OCI-M1 (cell line): ENCODE measurements at places on chromosomes 2 and 18.

GRCh38 chr2:191617575-191617974, 60.4 kb upstream of the NABP1 start:
- DNase-seq: no peak

- DNase-seq: peak; percentile 67
Observed at GRCh38 chr18:11251229-11251890, 102.0 kb upstream of the PIEZO2 start.

DNA sequence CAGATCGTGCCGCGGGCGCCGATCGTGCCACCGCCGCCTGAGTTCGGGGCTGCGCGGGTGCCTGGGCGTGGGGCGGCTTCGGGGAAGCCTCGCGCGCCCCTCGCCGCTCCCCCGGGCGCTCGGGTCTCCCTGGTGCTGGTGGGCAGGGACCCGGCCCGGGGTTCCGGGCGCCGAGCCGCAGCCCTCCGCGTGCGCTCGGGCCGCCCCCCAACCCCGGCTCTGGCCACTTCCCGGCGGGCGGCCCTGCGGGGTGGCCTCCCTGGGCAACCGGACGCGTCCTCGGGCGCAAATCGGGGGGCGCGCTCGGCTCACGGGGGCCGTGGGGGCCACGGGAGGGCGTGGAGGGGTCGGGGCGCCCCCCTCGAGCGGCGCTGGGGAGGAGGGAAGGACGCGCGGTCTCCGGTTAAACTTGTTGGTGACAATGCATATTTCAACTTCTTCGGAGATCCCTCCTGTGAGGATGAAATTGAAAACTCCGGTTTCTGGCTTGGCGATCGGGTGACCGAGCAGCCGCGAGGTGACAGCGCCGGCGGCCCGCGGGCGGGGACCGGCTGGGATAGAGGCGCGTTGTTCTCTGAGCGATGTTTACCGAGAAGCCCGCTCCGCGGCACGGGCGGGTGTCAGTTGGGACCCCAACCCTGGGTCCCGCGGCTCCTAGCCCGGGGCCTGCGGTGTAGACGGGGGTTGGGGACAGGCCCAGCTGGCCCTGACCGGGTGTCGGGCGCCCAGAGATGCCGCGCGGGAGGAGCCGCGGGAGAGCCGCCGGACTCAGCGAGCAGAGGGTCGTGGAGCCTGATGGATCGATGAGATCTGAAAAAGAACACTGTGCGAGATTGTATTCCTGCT, 676 bp downstream of the SH3BP4 start:
- DNase-seq: no peak

DNA sequence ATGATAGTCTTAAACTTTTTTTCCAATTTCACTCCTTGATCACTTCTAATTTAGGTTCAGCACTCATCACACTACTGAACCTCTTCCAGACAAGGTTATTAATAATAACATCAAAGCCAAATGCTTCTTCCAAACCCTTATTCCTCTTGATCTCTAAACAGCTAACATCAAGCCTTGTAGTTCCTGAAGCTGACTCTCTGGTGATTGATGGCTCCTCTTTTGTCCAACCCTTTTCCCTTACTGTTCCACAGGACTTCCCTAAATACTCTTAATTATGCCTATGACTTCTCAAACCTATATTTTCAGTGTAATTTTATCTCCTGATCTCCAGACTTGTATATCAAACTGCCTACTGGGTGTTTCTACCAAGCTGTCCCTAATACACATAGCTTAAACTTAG, 83.9 kb downstream of the FAM228A start:
- no peak for DNase-seq

- DNase-seq: no peak
Observed at GRCh38 chr18:75199327-75199726, 9.6 kb downstream of the PTGR3 start.

- DNase-seq: no peak
Observed at GRCh38 chr2:18369760-18370159, 190.7 kb downstream of the RDH14 start.

GRCh38 chr2:1168846-1169245, 218.2 kb downstream of the SNTG2 start:
- DNase-seq: no peak

GRCh38 chr18:69689121-69689759, 258.4 kb downstream of the CD226 start:
- no peak for DNase-seq

GRCh38 chr2:118269408-118270051, 181.3 kb downstream of the INSIG2 start:
- peak; percentile 6 for DNase-seq

GRCh38 chr2:120593921-120594686, 141.6 kb upstream of the GLI2 start:
- no peak for DNase-seq

- DNase-seq: no peak
Observed at GRCh38 chr2:74199275-74199701, 873 bp downstream of the MTHFD2 start.

GRCh38 chr2:166419616-166419934, 43.8 kb upstream of the SCN9A start:
- DNase-seq: peak; percentile 78

GRCh38 chr2:17754773-17755425, 961 bp downstream of the GEN1 start:
- DNase-seq: peak; percentile 61

DNA sequence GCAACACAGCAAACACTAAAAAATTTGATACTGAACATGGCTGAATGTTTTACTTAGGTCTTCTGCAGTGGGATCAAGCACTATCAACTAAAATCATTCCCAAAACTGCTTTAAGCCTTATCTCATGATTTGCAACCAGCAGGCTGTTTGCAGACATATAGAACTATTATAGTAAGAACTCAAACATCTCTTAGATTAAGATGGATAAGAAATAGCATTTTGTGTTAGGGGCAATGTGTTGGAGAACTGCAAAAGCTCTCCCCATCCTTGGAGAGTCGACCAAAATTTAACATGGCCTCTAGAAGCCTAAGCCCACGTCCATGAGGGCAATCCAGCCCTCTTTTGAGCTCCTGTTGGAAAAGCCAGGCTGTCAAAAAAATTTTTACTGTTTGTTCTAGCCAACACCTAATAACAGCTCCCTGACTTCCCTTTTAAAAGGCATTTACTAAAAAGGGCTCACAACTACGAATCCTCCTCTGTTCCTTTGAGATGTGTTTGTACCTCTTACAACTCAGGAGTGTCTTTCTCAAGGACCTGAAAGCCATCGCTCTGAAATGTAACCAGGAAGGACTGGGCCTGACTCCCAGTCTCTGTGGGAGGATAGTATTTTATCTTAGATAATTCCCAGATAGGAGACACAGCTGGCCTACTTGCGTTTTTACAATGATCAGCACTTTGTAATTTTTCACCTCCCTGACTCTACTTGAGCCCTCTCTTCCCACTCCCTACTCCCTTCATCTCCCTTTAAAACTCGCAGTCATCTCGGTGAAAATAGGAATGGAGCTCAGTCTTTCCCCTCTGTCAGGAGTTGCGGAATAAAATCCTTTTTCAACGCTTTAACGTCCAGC, 1.4 kb downstream of the KRCC1 start:
- peak; percentile 31 for DNase-seq

DNA sequence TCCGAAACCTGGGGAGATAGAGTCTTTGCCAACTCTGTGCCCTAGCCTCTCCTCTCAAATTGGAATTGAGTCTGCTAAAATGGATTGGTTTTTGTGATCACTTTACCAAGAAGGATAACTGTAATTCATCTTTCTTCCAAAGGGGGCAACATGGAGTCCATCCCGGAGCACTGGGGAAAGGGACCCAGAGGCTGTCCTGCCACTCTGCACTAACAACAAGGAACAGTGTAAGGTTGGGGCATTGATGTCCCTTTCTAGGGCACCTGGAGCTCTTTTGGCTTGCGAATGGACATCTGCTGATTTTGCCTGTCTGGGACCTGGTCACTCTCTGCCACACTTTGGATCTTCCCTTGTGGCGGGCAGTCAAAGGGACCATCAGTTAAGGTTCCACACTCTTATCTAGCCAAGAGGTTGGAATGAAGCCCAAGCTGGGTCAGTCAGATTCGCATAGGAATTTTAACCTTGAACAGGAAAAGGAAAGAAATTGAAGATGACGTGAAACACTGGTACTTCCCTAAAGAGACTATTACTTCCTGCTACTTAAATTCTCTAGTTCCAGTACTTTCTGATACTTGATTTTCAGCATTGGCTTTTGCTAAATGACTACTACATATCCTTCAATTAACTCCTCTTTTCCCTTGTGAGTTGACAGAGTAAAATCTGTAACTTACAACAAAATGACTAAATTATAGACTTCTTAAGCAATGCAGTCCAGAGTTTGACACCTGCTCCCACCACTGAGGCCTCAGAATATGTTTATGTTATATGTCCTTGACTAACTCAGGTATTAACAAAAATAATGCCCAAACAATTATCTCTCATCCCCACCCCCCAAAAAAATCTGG, 64.7 kb upstream of the KLF7 start:
- peak; percentile 71 for DNase-seq

- no peak for DNase-seq
Observed at GRCh38 chr18:11146947-11147345, 2.4 kb downstream of the PIEZO2 start.

DNA sequence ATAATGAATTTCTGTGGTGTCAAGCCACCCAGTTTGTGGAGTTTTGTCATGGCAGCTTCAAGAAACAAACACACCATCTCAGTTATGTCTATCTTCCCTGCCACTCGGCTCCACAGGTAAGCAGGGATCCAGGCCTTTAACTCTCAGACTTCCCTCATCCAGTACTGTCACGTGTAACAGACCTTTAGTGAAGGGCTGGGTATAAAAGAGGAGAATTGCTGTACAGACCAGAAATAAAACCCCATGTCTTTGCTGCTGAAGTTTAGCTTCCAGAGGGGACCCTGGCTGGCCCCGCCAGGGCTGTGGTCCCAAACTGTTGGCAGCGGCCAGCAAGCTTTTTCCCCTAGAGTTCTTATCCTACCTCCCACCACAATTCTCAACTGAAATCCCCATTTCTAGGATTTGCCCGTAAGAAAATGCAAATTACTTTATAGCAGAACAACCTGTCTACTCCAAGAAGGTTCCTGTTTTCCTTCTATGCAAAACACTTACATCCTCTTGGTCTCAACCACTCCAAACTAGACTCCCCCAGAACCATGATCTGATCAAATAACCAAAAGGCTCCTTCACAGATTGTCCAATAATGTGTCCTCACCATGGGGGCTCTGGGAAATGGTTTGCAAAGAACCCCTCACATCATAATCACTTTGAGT, 438.0 kb upstream of the ID2 start:
- no peak for DNase-seq

GRCh38 chr2:90076311-90076710, 1384.8 kb downstream of the RPIA start:
- no peak for DNase-seq

DNA sequence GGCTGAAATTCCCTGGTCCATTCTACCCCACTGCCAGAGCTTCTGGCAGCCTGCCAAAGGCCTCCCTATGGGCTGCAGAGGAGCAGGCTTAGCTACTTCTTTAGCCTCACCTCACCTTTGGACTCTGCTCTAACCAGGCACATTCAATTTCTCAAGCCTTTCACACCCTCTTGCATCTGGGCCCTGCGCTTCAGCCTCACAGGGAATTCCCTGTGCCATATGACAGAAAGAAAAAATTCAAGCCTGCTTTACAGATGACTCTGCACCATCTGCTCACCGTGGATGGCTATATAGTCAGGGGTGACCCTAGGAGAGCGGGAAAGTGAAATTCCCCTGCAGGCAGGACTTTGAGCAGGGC, 62.5 kb downstream of the REEP1 start:
- DNase-seq: no peak
